ENCODE measurements at places on chromosomes 12 and 14. TPM values are rescaled to one million over a fixed set of nuclear protein-coding genes. Genes with fewer than 3 reads are reported as not detected.
A peak's percentile ranks its signal among the peaks of the same experiment; 100 is the strongest.

GRCh38 chr14:102629011-102629444 is 36.6 kb downstream of the RCOR1 start:
- peak overlapping the region; percentile 99 for H3K27ac ChIP-seq
- H3K27me3 ChIP-seq, result peaks cover 5% of the 10 kb centered on the region
- H3K4me3 ChIP-seq, result peak overlapping the region; percentile 66
- H3K4me1 ChIP-seq, result peaks cover 61% of the 10 kb centered on the region
- DNase-seq, result peak; percentile 55

GRCh38 chr12:64085996-64086395 is 136.1 kb downstream of the KICS2 start:
- no peak overlapping the region for H3K27ac ChIP-seq
- peaks cover 9% of the 10 kb centered on the region for H3K4me1 ChIP-seq
- no peak overlapping the region for H3K4me3 ChIP-seq
- DNase-seq, result no peak

- peaks cover 6% of the 10 kb centered on the region for H3K36me3 ChIP-seq
- H3K27me3 ChIP-seq, result no peaks in the 10 kb centered on the region
- H3K27ac ChIP-seq, result no peak overlapping the region
- H3K4me3 ChIP-seq, result no peak overlapping the region
- no peak for DNase-seq
Measured at GRCh38 chr12:28223858-28224257, 33.6 kb downstream of the CCDC91 start.

Gene LMNTD1
- total RNA-seq, result not detected

Gene IRF2BPL
- total RNA-seq, result 8.6 TPM

Measured in endothelial cell (in vitro differentiated cells).